ENCODE measurements at places on chromosomes 16 and 17. TPM values are rescaled to one million over a fixed set of nuclear protein-coding genes. Genes with fewer than 3 reads are reported as not detected.

FBXO39 gene
- not detected for total RNA-seq

WDR81 gene
- total RNA-seq, result 16.1 TPM

SOCS7 gene
- 6.3 TPM for total RNA-seq

NEUROD2 gene
- not detected for total RNA-seq

CDRT15L2 gene
- not detected for total RNA-seq

CHST4 gene
- not detected for total RNA-seq

TBC1D3 gene
- 2.3 TPM for total RNA-seq

KRT24 gene
- total RNA-seq, result not detected

SKAP1 gene
- total RNA-seq, result not detected

FAM117A gene
- 12.0 TPM for total RNA-seq

All from cardiac atrium fibroblast (primary cell).